GM12864 (cell line): ENCODE measurements at places on chromosomes 16 and 17.

GRCh38 chr17:82321947-82322466 is 4.6 kb upstream of the CD7 start:
- DNase-seq: no peak

DNA sequence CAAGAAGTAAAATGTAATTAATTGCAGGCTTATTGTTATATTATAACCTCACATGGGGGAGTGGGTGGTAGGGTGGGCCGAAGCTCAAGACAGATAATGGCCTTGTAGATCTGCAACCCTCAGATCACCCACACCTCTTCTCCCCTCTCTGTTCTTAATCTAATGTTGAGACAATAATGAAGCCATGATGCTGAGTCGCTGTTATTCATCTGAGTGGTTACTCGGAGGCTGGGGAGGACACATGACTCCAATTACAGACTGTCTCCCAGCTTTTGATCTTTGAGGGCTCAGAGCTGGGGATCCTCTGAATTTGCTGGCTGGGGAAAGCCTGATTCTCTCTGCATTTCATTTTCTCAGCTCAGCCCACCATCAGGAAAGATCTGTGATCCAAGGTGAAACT is 275.3 kb downstream of the SHISA9 start:
- no peak for DNase-seq

GRCh38 chr16:24826096-24826690 is 19.6 kb upstream of the SLC5A11 start:
- no peak for DNase-seq

DNA sequence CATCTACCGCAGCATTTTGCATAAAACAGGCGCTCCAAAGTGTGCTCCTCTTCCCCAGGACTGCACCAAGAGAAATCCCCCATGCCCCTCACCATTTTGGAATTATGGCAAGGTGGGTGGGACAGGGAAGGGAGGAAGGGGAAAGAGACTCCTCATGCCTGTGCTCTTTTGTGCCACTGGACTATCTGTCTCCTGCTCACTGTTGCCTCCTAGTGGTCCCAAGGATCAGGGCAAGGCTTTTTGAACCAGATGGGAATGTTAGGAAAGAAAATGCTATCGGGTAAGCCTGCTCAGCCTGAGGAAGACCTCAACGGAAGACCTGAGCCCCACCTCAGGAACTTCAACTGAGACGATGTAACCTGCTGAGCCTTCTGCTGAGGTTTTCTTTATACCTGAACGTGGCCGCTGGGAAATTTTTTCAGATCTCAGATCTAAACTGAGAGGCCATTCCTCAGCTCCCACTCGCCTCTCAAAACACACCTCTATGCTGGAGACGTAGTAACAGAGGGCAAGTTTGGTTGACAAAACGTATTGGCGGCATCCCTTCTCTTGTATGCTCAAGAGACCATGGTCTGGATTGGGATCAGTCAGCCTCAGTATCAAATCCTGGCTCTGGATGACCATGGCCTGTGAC is 58.3 kb downstream of the SPACA3 start:
- DNase-seq: peak; percentile 13

GRCh38 chr17:75636381-75637142 is 3.3 kb downstream of the SMIM5 start:
- no peak for DNase-seq
